ENCODE measurements at places on chromosomes 4 and X.

DNA sequence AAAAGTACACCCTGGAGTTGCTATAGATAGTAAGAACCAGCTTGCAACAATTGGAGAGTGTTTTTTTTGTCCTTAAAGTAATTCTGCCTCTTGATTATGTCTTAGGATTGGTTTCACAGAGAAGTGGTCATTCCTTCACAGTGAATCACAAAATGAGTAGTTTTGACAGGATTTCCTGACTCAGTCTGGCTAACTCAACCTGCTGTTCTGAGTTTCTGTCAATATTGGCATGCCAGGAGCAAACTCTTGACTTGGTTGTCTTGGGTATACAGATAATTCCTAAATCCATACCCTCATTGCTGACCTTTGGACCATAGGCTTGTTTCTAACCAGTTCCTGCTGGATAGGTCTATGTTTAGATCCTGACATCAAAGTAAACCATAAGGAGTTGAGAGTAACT, 9.4 kb downstream of the FHIP1A start:
- DNase-seq, result peak; percentile 65

GRCh38 chr4:77074381-77074831, 1.4 kb downstream of the CCNI start:
- no peak for DNase-seq

DNA sequence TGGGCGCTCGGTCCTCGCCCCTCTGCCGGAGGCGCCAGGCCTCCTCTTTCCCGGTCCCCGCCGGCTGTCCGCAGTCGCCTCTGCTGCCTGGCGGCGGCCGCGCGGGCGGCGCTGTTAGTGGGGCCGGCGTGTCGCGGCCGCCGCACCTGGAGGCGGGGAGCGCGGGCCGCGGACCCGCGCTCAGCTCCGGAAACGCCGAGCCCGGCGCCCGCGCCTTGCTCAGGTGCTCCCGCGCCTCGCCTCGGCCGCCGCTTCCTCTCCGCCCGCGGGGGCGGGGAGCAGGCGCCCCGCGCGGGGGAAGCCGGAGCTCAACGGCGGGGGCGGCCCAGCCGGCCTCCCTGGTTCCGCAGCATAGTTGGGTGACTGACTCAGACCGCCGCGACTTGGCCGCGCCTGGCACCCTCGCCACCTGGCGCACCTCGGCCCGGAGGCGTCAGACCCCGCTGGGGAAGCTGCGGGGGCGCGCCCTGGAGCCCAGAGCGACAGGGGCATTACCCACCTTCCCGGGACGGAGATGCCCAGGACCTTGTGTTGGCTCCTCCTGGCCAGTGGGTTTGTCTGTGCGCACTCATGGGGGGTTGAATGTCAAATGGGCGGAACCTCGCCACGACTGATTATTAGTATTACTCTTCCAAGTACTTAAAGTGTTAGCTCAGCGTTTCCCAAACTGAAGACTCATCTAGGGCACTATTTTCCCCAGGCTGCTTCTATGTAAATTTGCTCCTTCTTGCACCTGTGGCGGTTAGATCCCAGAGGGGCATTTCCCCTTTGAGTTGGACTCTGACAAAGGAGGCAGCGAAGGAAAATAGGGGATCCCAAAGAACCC, at the start of gene ARAP2:
Gene ARAP2, minus strand, starts transcription at position 258 of the 826 bp plus-strand sequence. CDS start 15,028 bp downstream, outside the sequence.
- DNase-seq, result peak; percentile 86

DNA sequence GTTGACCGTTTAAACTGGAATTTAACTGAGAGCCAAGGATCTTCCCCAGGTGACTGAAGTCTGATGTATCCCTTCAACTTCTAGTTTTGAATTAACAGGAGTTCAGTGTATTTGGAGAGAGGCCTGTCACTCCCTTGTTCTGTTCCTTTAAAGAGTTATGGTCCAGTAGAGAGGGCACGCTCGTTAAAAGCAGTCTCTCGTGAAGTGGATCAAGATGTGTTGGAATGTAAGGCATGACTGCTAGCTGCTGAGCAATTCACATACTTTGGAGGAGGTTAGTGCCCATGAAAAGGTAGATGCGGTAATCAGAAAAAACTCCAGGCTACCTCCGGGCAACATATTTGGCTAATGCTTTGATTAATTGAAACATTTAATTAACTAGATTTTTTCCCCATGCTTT, 65.7 kb downstream of the SHROOM2 start:
- DNase-seq, result no peak

GRCh38 chr4:14138106-14138505, 510.6 kb upstream of the BOD1L1 start:
- no peak for DNase-seq

DNA sequence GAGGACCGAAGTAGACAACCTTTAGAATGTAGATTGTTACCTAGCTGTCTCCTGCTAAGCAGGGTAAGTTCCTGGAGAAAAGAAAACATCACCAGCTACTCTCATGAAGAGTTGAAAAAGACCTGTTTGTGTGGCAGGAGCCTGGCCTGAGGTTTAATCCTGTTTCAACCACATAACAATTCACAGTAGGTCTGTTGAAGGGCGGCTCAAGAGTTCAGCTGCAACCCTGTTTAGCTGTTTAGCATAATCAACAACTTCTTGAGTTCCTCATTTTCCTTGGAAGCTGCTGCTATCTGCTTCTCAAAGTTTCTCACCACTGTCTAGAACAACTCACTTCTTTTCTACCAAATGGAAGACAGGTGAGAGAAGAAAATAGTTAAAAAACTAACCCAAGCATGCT, 170.4 kb upstream of the TET2 start:
- DNase-seq, result no peak

DNA sequence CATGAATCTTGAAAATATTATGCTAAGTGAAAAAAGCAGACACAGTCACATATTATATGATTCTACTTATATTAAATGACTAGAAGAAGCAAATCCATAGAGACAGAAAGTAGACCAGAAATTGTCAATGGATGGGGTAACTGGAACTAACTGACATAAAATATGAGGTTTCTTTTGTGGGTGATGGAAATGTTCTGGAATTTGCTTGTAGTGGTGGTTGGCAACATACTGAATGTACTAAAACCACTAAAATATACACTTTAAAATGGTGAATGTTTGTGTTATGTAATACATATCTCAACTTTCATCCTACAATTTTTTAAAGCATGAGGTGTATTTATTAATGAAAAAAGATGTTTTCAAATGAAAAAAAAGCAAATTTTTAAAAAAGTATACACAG, 14.7 kb downstream of the CNOT6L start:
- DNase-seq, result no peak

GRCh38 chr4:3697033-3697432, 69.2 kb upstream of the ADRA2C start:
- no peak for DNase-seq

GRCh38 chr4:153521478-153521877, 55.3 kb downstream of the TMEM131L start:
- DNase-seq, result no peak

GRCh38 chr4:16889945-16890344, 8.5 kb downstream of the LDB2 start:
- DNase-seq, result no peak

DNA sequence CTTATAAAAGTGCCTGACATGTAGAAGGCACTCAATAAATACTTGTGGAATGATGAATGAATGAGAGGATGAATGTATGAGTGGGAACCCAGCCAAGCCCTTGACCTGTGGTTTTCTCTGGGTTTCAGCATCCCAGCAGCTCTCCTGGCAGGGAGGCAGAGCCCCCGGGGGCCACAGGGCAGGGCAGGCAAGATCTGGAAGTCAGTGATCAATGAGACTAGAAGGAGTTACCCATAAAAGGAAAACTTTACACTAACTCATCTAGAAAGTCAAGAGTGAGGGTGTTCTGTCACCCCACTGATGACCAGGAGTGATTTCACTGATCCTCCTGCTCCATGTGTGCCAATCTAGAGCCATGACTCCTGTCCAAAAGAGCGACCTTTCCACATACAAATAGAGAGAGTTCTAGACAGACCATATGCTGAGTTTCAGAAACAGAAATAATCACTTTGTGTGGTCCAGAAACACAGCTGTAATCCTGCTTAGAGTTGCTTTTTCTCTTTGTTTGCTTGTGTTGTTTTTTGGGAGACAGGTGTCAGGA, 37.4 kb downstream of the MGARP start:
- DNase-seq, result peak; percentile 48

GRCh38 chr4:107616838-107617389, 103.1 kb downstream of the PAPSS1 start:
- no peak for DNase-seq

GRCh38 chrX:42704454-42704853, 73.5 kb downstream of the PPP1R2C start:
- no peak for DNase-seq
